Dermis blood vessel endothelial cell (primary cell): ENCODE measurements at places on chromosomes 2 and 18. TPM values are rescaled to one million over a fixed set of nuclear protein-coding genes. Genes with fewer than 3 reads are reported as not detected.
A peak's percentile ranks its signal among the peaks of the same experiment; 100 is the strongest.

DNA sequence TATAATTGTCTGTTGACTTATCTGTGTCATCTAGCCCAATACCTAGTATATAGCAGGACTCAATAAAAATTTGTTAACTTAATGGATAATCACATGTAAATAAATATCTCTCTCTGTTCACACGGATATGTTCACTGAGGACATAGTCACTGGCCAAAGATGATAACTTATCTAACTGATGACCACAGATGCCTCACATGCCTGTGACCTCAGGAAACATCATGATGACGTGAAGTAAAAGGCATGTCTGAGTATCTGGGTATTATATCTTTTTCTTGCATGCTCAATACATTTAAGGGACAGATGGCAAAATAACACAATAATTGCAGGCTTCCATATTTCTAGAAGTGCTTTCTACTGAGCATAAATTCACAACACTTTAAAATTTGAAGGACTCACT lies 41.4 kb upstream of the PARD3B start:
- no peak for DNase-seq

DNA sequence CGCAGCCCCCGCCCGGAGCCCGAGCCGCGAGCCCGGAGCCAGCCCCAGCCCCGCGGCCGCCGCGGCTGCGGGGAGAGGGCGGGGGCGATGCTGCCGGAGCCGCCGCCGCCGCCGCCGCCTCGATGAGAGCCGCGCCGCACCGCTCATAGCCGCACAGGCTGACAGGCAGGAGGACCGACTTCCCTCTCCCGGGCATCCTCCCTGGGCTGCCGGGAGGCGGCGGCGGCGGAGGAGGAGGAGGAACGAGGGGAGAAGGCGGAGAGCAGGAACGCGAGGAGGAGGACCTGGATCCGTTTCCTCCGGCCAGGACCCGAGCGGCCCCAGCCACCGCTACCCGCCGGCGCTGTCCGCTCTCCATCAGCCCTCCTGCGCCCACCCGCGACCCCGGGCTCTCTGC lies 370 bp downstream of the KLHL29 start:
- DNase-seq, result peak; percentile 49

DNA sequence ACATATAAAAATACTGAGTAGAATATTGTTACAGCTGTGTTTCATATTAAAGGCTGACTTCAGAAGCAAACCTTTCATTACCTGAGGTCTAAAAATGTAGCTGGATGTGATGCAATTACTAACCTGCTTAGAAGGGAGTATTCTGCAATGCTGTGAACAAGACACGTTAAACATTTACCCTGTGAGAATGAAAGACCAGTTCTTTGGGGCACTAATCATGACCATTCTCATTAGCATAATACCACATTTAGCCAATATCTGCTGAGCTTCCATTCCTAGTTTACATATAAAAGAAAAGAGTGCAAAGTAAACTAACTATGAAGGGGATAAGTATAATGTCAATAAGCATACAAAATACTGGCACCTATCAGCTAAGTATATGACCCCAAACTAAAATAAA lies 784.0 kb upstream of the KLHL29 start:
- no peak for DNase-seq

DNA sequence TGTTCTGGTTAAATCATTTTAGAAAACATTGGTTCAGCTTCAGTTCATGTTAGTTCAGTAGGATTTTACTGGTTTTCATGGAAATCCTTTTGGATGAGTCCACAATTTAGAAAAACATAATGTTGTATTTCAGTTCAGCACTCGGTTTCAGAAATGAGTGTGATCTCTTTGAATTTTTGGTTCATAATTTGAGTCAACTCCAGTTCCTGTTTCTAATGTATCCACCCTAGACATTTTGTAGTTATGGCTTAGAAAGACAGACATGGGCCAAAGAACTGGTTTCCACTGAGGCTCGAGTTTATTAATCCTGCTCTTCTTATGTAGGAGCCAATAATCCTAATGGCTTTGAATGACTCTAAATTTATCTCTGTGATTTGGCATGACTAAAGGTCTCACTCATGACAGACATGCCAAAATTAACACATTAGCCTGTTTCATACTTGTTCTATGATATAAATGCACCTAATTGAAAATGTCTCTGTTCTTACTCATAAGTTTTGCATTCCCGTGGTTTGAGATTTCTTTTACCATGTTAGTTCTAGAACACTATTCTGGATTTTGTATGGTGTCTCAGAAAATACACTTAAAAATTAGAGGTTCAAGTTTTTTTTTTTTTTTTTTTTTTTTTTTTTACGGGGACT lies 82.3 kb upstream of the SPRED2 start:
- DNase-seq, result no peak

DNA sequence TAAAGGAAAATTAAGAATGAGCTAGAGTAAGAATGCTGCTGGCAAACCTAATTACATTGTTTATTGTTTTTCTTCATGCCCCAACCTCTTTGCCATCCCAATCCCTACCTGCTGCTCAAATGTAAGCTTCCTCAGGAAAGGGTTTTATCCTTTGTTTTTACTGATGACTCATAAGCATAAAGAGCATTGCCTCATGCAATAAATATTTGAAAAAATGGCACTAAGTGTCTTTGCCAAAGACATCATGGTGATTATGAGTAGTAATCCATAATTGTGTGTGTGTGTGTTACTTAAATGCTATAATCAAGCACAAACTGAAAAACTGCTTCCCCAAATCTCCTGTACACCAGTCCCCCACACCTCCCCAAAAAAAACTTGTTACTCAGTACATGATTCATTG lies 53.4 kb downstream of the DNER start:
- peak; percentile 21 for DNase-seq

DNA sequence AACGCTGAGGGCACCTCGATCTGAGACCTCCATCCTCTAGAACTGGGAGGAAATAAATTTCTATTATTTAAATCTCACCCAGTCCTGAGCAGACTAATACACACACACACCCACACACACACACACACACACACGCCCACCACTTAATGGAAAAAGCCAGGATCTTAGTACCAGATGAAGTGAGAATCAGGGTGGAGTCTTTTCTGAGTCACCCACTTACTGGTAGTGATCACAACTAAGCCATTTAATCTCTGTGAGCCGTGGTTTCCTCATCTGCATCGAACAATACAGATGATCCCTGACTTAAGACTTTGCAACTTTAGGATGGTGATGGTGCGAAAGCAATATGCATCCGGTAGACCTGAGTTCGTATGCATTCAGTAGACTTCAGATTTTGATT lies 18.6 kb downstream of the THNSL2 start:
- no peak for DNase-seq

GRCh38 chr2:64551851-64552250 lies 27.7 kb downstream of the AFTPH start:
- DNase-seq, result no peak

GRCh38 chr2:14628901-14629300 lies 3.6 kb upstream of the LRATD1 start:
- DNase-seq, result no peak

DNA sequence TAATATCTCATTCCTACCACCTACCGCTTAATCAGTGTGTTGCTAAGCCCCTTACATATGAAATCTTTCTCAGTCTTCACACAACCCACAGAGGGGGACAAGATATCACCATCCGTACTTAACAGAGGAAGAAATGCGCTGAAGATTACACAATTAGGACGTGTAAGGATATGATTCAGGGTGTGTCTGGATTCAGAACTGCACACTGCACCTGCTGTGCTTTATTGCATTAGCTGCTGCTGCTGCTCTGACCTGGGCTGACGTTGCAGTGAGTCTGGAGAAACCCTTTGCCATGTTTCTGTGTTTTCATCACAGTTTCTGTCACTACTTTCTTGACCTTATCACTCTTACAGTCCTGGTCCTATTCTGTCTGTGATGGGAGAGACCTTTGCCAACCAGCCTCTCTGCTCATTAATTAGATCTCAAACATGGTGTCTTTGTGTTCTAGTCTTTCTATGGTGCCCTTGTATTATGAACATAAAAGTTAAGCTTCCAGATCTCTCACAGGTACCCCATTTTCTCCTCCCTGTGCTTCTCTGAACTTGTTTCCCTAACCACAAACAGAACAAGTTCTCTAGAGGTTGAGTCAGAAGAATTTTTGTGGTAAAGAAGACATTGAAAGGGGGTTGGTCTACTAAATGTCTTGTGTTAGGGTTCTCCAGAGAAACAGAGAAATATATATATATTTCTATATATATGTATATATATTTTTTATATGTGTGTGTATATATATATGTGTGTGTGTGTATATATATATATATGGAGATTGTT lies 92.9 kb upstream of the CYP1B1 start:
- no peak for DNase-seq

DNA sequence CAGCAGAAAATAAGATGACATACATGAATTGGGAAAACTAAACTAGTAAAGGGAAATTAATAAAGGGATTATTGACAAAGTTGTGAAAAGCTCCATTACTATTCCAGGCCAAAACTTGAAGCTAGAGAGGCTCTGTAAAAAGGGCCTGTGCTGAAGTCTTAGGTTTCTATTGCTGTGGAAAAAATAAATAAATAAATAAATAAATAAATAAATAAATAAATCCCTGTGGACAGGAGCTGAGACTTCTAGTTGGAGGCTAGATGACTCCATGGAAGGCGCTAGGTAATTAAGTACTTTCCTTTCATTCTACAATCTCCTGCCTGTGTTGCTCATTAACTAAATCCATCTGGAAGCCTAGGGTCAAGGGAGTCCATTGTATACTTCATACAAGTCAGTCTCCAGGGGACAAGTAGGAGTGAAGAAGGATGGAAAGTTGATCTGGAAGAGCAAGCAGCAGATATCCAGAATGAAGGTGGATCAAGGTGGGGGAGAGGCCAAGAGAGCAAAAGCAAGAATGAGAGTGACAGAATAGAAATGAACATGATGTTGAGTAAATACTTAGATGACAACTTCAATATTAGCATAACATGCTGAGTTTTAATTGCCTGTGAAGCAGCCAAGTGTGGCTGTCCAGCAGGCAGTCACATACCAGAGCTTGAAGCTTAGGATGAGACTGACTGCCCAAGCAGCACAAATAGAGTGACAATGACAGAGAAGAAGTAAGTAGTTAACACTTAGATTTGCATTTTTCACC lies 26.2 kb upstream of the CCNT2 start:
- DNase-seq, result no peak

GRCh38 chr2:187075199-187075635 lies 226.2 kb upstream of the ZSWIM2 start:
- no peak for DNase-seq

DNA sequence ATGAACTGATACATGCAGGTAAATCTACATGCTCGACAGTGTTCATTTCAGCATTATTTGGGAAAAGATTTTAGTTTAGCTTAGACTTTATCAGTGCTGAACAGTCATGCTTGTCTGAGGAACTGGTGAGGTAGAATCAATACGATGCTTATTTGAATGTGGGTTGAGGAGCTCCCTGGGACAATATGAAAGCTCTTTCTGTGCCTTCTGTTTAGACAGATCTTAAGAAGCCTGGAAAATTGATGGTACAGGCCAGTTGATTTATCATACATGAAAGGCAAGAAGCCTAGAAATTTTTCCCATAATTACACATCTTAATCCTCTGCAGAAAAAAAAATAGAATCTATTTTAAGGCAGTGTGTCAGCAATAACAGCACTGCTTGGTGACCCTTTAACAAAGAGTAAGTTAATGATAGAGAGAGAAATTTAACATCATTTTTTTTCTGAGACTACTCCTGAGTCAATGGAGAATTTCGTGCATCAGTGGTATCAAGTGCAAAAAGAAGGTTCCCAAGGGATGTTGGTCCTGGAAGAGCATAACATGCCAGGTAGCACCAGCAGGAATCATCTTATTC lies 252.2 kb upstream of the CDH20 start:
- DNase-seq, result no peak

GRCh38 chr2:18987592-18988073 lies 370.8 kb downstream of the OSR1 start:
- DNase-seq, result peak; percentile 46

DNA sequence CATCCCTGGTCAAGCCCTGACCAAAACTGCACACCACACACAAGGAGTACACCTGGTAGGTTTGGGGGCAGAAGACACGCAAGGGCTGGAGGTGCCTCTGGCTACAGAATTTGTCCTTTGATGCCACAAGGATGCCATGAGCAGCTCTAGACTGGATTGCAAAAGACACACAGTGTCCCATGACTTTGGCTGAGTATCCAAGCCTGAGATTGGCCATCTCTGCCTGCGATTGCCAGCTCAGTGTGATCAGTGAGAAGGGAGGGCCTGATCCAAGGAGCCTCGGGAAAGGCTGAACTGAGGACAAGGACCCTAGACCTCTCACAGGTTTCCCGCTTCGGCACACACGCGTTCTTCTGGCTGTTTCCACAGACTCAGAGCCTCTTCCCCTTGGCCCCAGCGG lies 60.0 kb upstream of the FOSL2 start:
- DNase-seq, result no peak

DNA sequence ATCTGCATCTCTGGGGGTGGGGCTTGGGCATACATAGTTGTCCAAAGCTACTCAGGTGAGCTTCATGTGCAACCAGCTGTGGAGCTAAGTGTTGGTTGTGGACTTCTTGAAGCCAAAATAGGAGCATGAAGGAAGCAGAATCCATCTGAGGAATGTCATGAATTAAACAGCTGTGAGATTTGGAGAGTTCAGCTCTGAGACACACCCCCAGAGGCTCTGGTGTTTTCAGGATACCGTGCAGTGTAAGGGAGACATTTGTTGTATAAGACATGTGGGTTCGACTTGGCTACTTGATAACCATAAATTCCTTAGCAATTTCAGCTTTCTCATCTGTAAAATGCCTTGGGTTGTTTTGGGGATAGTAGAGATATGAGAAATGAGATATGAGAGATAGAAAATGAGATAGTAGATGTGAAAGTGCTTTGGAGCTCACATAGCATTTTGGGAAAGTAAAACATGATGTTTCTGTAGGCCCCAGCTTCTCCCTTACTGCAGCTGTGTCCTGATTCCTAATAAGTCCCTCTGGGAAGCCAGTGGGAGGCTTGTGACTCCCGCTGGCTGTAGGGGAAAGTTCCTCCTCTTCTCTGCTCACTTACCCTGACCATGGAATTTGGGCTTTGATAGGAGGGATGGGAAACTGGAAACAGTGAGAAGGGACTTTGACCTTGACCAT lies 50.0 kb downstream of the DPYSL5 start:
- no peak for DNase-seq

- no peak for DNase-seq
These were observed 49.1 kb downstream of the COBLL1 start for GRCh38 chr2:164792316-164793170.

- DNase-seq, result no peak
These were observed 21.4 kb downstream of the KCNS3 start for GRCh38 chr2:17899871-17900270.

POTEI gene
- total RNA-seq, result 0.34 and 0.51 TPM in 2 replicates

CPS1 gene
- total RNA-seq, result 0.42 and 0.85 TPM in 2 replicates

PRKRA gene
- 36.8 and 49.9 TPM in 2 replicates for total RNA-seq

SCN7A gene
- under 0.01 TPM in 1 of 2 replicates, not detected in the other for total RNA-seq

MBP gene
- 5.6 and 6.3 TPM in 2 replicates for total RNA-seq

DUSP19 gene
- 2.6 and 4.4 TPM in 2 replicates for total RNA-seq

DSC3 gene
- total RNA-seq, result under 0.01 and 0.14 TPM in 2 replicates

LCT gene
- total RNA-seq, result under 0.01 TPM in 1 of 2 replicates, not detected in the other

MAL gene
- 0.88 and 4.8 TPM in 2 replicates for total RNA-seq

CAPN13 gene
- not detected in 2 replicates for total RNA-seq

SLC25A52 gene
- total RNA-seq, result not detected in 2 replicates

ATAD2B gene
- total RNA-seq, result 15.6 and 23.3 TPM in 2 replicates
